ENCODE measurements at places on chromosomes 3 and 15.

GRCh38 chr3:75254685-75255084 is 409.4 kb upstream of the FRG2C start:
- DNase-seq: no peak

- no peak for DNase-seq
Measured at GRCh38 chr3:114542359-114542758, 248.5 kb downstream of the TIGIT start.

GRCh38 chr3:178750639-178751300 is 214.5 kb downstream of the KCNMB2 start:
- no peak for DNase-seq

- no peak for DNase-seq
Measured at GRCh38 chr3:140699516-140700231, 21.8 kb downstream of the TRIM42 start.

DNA sequence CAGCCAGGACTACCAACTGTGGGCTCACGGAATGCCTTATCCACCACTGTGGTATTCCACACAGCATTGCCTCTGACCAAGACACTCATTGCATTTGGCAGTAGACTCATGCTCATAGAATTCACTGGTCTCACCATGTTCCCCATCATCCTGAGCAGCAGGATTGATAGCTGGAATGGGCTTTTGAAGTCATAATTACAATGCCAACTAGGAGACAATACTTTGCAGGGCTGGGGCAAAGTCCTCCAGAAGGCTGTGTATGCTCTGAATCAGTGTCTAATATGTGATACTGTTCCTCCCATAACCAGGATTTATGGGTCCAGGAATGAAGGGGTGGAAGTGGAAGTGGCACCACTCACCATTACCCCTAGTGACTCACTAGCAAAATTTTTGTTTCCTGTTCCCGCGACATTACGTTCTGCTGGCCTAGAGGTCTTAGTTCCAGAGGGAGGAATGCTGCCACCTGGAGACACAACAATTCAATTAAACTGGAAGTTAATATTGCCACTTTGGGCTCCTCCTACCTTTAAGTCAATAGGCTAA is 58.6 kb upstream of the CCDC80 start:
- DNase-seq: no peak

- DNase-seq: no peak
Measured at GRCh38 chr3:88785841-88786240, 321.6 kb upstream of the EPHA3 start.

DNA sequence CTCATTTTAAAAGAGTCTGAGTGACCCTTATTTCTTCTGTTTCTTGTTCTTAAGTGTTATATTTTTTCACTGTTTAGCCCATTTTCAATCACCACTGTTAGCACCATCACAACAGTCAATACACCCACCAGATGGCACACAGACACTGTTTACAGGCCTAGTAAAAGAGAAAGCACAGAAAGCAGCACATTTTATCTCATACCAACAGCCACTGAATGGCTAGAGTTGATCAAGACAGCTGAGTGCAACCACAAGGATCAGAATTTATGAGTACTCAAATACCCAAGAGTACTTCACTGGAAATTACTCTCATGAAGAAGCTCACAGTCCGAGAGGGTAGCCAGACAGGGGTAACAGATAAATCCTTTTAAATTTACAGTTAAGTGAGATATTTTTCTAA is 127.0 kb downstream of the TFDP2 start:
- no peak for DNase-seq

DNA sequence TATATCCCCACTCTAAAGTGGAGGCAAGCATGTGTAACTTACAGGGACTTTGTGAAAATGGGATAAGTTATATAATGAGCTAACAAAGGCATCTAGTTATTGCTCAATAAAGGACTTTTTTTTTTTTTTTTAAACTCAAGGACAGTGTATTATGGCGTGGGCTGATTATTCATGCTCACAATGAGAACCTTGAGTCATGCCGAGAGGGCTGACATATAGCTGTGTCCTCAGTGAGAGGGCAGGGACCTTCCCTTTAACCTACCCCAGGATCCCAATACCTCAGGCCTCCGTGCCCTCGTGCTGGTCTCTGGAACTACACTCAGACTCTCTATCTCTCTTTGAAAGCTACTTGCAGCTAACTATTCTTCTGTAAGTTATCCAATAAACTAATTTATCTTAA is 319.9 kb upstream of the ICE2 start:
- DNase-seq: no peak

GRCh38 chr3:47482366-47482765 is 6.6 kb upstream of the SCAP start:
- DNase-seq: no peak

- no peak for DNase-seq
Measured at GRCh38 chr15:47514200-47514652, 203.1 kb upstream of the SEMA6D start.

GRCh38 chr3:154129625-154130024 is 8.4 kb downstream of the ARHGEF26 start:
- no peak for DNase-seq

DNA sequence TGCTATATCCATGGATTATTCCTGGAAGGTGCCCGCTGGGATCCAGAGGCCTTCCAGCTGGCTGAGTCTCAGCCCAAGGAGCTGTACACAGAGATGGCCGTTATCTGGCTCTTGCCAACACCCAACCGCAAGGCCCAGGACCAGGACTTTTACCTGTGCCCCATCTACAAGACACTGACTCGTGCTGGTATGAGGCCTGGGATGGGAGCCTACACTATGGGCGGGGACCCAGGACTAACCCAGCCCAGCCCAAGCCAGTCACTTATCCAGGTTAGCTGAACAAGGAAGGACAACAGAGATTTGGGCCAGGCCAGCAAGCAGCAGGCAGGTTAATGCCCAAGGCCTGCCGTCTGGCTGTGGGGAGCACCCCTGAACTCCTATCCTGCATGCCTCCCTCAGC is 45.3 kb downstream of the SEMA3G start:
- no peak for DNase-seq

DNA sequence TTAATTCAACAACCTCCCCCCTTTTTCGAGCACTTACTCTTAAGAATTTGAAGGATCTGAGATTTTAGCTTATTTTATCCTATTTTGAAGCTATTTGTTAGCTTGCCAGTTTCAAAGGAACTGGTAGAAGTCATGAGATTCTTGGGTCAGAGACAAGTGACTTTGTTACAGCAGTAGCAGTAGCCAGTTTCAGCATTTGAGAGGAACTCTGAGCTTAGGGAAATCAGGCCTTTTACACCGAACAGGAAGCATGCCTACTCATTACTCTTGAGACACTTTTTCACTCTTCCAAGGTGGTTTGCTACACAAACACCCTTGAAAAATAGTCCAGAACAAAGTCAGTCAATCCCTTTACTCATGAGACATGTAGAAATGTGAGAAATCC is 24.5 kb upstream of the TM4SF1 start:
- DNase-seq: no peak

- DNase-seq: no peak
Measured at GRCh38 chr3:188000361-188000861, 153.5 kb upstream of the LPP start.

DNA sequence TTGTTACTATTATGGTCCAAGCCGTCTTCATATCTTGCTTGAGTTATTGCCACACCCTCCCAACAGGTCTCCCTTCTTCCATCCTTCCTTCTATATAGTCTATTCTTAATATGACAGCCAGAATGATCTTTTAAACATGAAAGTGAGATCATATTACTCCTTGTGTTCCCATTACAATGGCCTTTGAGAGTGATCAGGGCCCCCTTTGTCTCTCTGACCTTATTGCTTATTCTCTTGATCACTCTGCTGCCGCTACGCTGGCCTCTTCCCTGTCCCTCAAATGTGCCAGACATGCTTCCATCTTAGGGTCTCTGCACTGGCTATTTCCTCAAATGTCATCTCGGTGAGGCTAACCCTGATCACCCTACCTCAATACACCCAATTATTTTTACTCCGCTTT is 38.1 kb downstream of the UBE2E2 start:
- DNase-seq: no peak

DNA sequence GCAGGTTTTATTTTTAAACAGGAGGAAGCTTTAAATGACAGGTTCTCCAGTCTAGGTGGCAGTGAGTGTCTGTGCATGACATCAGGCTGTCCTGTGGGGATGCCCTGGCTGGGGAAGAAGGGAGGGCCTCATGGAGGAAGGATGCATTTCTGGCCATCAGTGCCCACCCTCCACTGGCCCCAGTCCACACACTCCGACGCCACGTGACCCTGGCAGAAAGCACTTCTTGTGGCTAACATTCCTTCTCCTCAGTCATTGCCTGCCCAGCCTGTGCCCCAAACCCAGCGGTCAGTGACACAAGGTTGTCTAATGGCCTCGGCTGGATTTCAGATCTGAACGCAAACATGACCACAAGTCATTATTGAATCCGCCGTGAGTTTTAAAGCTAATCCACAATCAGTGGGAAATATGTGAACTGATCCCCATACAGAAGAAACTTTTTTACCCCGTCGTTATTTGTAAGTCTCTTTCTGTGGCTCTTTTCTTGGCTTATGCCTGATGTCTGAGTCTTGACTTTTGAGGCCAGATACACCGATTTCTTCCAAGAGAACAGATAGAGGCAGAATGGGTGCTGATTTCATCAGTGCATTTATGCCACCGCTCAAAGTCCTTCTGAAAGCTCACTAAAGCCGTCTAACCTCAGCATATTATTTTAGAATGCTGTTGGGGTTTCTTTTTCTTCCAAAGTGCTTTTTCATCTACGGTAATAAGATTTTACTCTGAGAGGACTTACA is 17.3 kb upstream of the LRRK1 start:
- no peak for DNase-seq

DNA sequence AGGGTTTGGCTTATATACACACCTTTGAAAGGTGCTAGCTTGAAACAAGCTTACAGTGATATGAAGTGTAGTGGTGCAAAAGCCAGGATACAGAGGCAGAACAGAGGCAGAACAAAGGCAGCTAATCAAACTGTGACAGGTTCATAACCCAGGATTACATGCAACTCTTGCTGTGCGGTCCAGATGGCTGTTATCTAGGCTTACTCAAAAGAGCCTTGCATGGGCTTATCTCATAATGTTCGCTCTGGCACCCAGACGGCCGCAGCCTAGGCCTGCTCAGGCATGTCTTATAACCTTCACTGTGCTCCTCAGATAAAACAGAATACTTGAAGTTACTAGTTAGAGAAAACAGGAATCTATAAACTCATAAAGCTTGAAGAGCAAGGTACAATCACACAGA is 22.8 kb upstream of the NOX5 start:
- DNase-seq: no peak

- DNase-seq: no peak
Measured at GRCh38 chr3:6039971-6040370, 820.9 kb upstream of the GRM7 start.

DNA sequence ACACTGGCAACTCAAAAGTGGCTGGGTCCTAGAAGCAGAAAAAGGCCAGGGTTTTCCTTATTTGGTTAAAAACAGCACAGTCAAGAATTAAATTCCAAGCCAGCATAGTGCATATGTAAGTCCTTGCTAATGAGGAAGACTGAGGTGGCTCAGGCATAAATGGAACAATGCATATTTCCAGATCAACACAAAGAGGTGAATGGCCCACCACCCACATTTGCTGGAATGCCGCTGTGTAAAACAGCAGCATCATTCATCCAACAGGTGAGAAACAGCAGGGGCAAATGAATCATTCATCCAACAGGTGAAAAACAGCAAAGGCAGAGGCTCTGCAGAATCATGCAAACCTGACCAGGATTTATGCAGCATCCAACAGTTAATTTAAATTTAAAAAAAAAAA is 32.9 kb downstream of the GPR176 start:
- DNase-seq: no peak

DNA sequence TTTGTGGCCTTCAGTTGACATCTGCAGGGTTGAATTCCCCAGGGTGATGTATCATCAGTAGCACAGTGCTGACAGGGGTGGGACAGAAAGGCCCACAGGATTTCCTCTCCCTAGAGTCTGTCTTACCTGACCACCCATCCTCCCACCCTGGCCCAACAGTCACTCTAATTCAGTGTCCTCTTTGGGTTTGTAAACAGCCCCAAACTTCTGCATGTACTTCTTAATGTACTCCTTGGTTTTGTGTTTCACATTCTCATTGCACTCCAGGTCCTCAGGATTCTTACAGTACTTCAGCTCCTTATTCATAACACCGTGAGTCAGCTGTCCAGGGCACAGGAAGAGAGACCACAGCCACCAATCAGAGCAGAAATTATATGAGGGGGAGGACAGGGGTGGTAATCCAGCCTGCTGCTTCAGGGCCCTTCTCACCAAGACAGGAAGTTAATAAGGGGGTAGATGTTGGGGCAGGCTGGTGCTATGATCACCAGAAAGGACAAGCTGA is 37.5 kb downstream of the NBEAL2 start:
- DNase-seq: no peak

DNA sequence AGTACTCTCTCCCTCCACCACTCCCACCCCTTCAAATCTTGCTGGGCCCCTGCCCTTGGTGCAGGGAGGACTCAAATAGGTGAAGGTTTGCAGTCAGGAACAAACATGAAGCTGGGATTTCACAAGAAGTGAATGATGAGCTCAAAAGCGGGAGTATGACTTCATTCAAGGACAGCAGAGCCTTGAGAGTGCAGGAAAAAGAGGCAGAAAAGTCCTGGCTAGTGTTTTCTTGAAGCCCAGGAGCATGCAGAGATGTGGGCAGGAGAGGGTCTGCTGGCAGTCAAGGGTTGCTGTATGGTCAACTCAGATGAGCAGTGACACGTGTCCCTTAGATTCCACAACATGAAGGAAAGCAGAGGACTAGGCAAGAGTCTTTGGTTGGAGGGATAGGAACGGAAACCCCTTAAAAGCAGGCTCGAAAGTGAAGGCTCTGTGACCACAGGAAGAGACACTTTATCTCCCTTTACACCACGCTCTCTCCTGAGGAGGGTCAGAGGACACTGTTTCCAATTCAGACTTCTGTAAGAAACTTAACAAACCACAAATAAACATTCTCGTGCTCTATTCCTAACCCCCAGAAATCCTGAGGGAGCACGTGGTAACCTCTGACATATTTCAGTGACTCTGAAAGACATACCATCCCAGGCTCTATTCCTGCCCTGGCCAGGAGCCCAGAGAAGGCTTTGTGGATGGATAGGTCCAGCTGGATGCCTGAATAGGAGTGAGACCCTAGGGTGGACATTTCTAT is 168.0 kb upstream of the NDN start:
- no peak for DNase-seq

GRCh38 chr3:28008235-28008634 is 233.2 kb upstream of the CMC1 start:
- DNase-seq: no peak

- DNase-seq: no peak
Measured at GRCh38 chr3:117285737-117286136, 576.2 kb downstream of the TUSC7 start.

GRCh38 chr3:62149962-62150361 is 223.4 kb downstream of the FEZF2 start:
- no peak for DNase-seq

GRCh38 chr3:42960282-42960681 is 18.8 kb upstream of the GASK1A start:
- no peak for DNase-seq

DNA sequence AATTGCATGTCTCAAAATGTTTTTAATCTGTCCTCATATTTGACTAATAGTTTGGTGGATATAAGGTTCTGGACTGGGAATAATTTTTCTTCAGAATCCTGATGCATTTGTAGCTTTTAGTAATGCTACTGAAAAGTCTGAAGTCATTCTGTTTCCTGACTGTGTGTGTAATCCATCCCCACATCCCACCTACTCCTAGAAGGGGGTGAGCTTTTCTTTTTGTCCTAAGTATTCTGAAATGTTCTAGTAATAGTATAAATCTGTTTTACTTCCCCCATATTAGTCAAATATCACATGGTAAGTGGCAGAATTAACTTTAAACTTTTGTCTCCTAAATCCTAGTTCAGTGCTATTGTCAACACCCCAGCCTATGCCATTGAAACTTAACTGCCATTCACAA is 162.8 kb downstream of the GREM1 start:
- DNase-seq: no peak

GRCh38 chr3:48656841-48657281 is 5.8 kb downstream of the CELSR3 start:
- no peak for DNase-seq
